ENCODE measurements at places on chromosomes 4 and X.

DNA sequence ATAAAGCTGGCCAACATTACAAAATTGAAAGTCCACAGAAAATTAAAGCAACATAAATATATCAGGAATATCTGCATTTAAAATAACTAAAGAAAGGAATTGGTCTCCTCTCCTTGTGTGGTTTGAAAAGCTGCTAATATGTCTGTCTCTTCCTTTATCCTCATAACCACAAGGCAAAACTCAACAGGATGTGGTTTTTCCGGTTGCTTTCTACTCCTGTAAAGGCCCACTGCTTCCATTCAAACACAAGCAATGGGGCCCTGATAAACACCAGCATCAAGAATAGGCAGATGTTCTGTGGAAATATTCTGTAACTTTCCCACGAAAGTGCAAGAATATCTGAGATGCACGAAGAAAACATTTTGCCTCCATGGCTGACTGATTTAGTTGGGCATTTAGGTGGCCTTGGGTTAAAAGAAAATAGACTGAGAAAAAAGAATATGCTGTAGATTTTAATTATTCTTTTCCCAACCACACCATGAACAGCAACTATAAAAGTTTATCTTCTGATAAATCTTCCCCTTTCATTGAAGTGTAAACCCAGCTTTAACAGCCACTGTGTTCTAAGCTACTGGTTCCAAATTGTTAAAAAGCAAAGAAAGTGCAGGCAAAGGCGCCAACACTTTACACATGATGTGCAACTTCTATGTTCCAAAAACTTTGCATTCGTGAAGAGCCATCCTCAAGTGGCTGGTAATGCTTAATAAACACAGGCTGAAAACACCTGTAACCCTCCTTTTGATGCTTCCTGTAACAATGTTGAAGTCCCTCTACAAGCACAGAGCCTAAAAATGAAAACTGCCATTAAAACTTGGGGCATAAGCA is 50.5 kb upstream of the NDST3 start:
- DNase-seq, result no peak

GRCh38 chr4:55435141-55435841 is 39.5 kb downstream of the TMEM165 start:
- peak; percentile 51 for DNase-seq

DNA sequence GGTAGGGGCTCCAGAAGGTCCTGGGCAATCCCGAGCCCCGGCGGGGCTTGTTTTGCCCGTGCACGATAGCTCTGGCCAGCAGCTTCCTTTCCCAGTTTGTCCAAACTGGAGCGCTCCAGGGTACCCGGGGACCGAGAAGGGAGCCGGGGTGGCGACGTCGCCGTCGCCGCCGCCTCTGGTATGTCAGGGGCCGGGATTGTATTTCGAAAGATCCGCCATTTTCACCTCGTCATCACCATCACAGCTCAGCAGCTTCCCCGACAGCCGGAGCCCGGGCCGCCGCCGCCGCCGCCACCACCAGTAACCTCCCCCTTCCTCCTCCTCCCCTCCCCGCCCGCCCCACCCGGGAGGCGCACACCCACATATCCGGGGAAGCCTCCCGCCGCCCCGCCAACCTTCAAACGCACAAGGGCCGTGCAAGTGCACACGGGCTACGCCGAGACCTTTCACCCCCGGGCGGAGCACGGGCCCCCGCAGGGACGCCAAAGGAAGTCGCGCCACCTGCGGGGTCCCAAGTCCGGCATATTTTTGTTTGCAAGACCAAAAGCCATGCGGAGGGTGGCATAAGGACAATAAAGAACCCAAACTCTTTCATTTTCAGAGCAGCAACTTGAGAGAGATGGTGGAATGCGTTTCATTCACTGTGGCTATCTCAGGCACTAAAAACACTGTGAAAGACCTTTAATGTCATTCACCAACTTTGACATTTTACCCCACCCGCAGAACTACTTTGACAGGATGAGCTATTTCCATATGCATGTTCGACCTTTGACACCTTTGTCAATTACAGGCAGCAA is at the start of gene LIN54:
Gene LIN54 (minus strand): TSS at position 302 of the 797 bp plus-strand sequence. CDS start 25,979 bp downstream, outside the sequence.
- peak; percentile 85 for DNase-seq

DNA sequence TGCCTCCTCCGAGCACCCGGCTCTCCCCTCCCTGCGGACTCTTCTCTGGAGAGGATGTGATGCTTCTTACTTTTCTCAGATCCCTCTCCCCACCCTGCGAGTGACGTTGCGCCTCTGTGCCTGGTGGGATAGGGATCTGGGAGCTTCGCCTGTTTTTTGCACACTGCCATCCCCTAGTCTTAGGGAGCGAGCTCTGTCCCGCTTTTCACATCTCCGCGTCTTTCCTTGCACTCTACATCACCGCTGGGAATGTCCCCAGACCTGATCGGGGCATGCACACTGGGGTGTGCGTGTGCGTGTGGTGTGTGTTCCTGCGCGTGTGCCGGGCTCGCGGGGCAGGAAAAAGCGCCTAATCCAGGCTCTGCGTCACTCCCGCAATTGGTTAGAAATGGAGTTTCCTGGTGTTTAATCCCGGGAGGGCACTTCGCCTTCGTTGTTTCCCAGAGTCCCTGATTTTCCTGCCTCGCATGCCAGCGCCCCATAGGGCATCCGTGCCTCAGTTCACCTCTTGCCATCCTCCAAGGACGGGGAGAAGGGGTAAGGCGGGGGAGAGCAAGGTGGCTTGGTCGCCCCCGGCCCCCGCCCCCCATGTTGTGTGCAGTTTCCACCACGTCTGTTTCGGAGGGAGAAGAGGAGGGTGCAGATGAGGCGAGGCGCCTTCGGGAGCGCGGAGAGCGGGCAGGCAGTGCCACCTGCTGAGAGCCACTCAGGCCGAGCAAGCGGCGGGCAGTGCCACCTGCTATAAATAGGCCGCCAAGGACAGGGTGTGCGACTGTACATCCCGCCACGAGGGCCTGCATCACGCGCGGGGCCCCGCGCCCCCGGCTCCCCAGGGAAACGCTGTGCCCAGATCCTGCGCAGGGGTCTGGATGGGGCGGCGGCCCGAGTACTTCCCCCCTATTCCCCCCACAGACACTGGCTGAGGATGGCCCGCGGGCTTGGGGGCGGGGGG is 759 bp upstream of the TBC1D1 start:
- peak; percentile 48 for DNase-seq

- peak; percentile 9 for DNase-seq
These were observed 27.1 kb upstream of the SLC9B1 start for GRCh38 chr4:103046416-103047290.

GRCh38 chrX:154595559-154596249 is 10.8 kb downstream of the CTAG1A start:
- DNase-seq, result no peak

DNA sequence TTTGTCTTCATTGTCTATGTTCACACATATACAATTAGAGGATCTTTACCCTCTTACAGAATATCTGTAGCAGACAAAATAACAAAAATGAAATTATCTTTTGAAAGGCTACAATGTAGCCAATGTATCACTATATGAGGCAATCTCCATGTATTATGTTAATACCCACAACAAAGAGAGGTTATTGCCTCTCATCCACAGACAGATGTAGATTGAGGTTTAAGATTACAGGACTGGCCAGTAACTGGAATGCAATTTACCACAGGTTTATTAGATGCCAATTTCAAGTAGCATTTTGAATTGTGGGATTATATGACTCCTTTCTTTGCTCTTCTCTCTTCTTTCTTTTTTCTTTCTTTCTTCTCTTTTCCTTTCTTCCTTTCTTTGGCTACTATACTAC is 242.6 kb downstream of the ANKRD50 start:
- no peak for DNase-seq

GRCh38 chr4:94068753-94069719 is 138.6 kb upstream of the SMARCAD1 start:
- DNase-seq, result no peak

DNA sequence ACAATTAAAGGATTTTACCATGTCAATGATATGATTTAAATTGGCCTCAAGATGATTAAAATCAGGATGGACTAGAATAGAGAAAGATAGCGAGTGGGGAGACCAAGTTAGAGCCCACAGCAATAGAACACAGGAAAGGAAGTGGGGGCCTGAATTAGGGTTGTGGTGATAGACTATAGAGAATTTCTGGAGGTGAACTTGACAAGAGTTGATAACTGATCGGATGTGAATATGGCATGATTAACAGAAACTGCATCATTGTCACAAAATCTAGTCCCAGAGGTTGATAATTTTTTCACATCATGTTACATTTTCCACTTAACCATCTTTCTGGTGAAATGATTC is 26.3 kb upstream of the TRPC3 start:
- DNase-seq, result no peak

- no peak for DNase-seq
These were observed 167.3 kb downstream of the SLIT2 start for GRCh38 chr4:20418861-20419451.

DNA sequence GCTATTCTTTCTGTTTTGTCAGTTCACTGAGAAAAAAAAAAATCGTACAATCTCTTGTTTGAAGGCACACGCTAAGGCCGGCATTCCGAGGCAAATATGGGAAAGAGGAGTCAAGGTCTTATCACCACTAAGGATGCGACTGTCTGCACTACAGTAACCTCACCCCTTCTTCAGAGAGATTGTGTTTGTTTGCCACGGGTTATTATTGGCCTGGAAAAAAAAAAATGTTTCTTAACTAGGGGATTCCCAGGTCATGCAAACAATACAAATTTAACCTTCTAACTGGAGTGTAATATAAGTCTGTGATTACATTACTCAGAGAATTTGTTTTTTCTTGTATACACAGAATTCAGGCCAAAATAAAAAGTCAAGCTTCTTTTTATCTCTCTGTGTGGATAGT is 168.3 kb downstream of the TMA16 start:
- DNase-seq, result no peak

DNA sequence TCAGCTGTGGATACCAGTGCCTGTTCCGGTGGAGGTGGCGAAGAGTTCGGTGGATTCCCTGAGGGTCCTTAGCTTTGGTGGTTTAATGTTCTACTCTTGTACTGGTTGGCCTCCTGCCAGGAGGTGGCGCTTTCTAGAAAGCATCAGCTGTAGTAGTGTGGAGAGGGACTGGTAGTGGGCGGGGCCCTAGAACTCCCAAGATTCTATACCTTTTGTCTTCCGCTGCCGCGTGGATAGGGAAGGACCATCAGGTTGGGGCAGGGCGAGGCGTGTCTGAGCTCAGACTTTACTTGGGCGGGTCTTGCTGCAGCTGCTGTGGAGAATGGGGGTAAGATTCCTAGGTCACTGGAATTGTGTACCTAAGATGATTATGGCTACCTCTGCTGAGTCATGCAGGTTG is 390.3 kb downstream of the FAM47A start:
- no peak for DNase-seq

- no peak for DNase-seq
These were observed 19.3 kb downstream of the EPHA5 start for GRCh38 chr4:65651031-65651430.

DNA sequence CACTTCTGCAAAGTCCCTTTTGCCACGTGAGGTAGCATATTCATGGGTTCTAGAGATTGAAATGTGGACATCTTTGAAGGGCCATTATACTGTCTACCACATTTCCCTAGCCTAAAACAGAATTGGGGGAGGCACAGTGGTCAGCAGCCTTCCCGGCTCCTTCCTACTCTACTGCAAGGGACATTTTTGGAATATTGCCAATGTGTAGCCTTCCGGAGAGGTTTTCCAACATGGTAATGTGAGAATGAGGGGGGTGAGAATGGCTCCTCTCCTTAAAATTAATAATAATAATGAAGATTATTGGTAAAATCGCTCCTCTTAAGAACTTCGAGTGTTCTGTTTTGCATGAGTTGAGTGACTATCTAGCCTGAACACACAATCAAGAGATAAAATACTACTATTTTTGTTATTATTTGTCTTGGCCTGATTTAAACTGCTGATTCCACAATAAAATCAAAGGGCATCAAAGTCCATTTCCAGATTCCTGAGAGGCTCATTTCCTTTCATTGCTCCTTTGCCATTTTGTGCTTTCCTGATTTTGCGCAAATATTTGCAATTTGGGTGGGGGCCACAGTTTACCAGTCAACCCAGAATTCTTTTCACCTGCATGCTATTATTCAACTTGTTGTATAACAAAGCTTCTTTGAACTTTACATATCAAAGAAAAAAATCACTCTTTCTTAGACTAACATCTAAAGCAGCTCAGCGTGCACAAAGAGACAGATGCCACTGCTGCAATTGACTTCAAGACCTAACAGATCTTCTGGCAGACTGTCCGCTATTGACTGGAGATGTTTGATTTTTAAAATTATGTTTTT is 27.0 kb upstream of the TSPAN5 start:
- DNase-seq, result no peak

GRCh38 chrX:31580726-31581125 is 508.9 kb upstream of the FTHL17 start:
- DNase-seq, result no peak

DNA sequence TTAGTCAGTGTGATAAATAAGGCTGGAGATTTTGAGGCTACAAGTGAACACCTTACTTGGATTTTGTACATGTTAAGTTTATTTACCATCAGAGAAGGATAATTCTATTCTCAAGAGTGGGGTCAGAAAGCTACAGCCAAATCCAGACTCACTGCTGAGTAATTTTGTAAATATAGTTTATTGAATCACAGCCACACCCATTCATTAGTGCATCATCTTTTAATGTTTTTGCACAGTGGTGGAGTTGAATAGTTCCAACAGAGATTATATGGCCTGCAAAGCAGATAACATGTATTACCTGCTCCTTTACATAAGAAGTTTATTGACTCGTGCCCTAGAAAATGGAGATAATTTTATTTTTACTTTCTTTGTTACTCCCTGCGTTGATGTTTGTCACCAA is 60.4 kb downstream of the PCDH18 start:
- no peak for DNase-seq

- DNase-seq, result no peak
These were observed 141.0 kb downstream of the NSUN7 start for GRCh38 chr4:40890764-40891163.

DNA sequence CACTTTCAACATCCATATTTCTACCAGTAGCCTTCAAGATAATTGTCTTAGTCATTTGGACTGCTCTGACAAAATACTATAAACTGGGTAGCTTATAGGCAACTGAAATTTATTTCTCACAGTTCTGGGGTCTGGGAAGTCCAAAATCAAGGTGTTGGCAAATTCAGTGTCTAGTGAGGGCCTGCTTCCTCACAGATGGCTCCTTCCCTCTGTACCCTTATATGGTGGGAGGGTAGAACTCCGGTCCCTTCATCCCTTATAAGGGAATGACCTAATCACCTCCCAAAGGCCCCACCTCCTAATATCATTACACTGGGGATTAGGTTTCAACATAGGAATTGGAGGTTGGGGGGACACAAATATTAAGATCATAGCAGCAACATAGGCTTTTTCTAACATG is 7.4 kb upstream of the TBC1D25 start:
- no peak for DNase-seq

GRCh38 chrX:114619874-114620273 is 36.0 kb downstream of the HTR2C start:
- DNase-seq, result no peak

DNA sequence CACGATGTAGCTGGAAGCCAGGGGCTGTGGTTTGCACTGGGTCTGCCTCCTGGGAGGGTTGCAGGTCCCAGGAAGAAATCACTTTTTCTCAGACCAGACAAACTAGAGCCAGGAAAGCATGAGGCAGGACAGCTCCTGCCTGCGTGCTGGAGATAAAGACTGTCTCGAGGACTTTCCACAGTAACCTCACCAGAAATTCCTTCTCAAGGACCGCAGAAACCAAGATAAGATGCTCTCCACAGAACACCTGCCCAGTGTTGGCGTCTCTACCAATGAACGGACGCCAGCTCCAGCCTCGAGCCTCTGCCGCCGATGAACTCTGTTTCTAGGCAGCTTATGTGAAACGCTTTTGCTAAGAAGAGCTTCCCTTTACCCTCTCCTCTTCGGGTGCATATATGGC is 76.9 kb upstream of the AFAP1 start:
- no peak for DNase-seq
